HepG2 (cell line): ENCODE measurements at places on chromosomes 6 and 20.
A peak's percentile ranks its signal among the peaks of the same experiment; 100 is the strongest.

DNA sequence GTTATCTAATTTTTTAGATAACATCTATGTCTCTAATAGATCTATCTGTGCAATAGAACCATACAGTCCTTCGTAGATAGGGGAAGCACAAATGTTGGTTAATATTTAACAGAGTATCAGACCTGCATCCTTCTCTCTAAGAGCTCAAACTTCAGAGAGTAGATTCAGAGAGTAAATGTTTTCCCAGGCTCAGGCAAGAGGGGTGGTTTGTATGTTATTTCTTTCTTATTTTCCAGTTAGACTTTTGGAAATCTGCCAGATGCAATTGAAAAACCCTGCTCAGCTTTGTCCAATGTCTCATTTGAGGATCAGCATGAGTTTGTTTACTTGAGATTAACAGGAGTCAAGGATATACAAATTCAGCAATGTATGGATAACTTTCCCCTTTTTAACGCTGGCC is 361.9 kb downstream of the BCKDHB start:
- peak; percentile 86 for DNase-seq

DNA sequence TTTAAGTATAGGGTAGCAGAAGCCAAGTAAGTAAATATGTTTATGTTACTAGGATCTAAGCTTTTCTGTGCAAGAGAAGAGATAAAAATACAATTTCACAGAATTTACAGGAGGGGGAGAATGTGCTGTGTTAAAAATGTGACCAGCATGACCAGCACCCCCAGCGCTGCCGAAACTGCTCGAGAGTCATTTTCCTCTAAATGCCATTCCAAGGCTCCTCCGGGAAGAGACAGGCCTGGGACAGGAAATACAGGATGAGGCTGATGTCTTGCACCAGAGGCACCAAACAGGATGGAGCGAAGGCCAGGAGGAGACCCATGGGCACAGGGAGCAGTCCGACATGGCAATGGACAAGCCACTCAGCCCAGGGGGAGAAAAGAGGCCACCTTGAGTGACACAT is 21.1 kb downstream of the TAF4 start:
- DNase-seq, result no peak

DNA sequence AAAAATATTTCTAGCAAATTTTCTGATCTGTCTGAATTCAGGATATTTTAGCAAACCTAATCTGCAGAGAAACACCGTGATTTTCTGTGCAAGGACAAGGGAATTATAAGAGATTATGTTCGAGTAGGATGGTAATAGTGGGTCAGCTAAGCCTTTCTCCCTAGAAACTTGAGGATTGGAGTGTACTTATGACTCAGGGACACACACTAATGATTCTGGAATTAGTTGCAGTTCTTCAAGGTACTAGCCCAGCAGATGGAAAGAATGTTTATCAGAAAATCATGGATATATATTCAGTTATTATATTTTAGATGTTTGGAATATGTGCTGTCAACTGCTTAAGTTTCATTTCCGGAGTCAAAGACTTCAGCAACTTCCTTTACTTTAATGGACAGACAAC is 177.1 kb upstream of the MAP3K7 start:
- no peak for DNase-seq

DNA sequence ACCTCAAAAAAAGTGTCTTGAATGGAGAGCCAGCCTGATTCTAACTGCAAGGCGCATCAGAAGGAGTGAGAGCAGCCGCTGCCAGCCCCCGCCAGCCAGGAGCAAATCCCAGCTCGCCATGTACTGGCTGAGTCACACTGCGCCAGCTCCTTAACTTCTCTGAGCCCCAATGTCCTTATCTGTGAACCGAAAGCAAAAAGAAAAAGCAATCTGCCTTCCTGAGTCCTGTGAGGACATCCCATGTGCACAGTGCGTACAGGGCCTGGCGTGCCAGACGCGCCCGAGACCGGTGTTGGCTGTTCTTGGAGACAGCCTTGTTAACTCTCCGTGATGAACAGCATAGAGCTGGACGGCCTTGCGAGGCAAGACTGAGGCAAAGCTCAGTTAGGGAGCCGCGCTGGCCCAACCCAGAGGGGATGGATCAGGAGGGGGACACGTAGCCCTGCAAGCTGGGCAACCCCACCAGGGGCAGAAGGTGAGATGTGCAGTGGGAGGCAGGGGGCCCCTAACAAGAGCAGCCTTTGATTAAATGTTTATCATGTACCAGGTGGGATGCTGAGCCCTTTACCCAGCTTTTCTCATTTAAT is 122.7 kb downstream of the AGPAT4 start:
- no peak for DNase-seq

DNA sequence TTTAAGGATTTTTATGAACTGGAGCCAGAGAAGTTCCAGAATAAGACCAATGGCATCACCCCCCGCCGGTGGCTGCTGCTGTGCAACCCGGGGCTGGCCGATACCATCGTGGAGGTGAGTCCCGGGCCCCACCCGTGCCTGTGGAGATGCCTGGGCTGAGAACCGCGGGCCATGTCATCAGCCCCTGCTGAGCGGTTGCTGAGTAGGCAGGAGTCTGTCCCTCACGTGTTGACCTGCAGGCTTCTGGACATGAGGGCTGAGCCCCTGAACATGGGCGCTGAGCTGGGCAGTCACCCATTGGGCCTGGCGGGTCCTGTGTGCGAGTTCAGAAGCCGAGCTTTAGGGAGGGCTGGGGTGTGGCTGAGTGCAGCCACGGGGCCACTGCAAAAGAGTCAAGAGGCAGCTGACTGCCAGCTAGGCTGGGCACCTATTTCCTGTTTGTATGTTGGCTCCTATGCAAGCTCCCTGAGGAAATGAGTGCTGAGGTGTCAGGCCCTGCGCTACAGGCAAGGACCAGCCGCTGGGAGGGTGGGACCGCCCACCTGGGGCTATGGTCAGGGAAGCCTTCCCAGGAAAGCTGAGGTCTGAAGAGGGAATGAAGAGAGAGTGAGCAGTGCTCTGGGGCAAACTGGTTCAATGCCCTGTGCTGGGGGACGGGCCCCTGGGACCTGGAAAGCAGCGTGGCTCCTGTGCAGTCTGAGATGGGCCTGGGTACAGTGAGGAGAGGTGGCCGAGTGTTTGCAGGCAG is 34.3 kb downstream of the PYGB start:
- DNase-seq, result no peak

- DNase-seq, result peak; percentile 10
These were observed 33.6 kb upstream of the HSF2 start for GRCh38 chr6:122365775-122366403.

DNA sequence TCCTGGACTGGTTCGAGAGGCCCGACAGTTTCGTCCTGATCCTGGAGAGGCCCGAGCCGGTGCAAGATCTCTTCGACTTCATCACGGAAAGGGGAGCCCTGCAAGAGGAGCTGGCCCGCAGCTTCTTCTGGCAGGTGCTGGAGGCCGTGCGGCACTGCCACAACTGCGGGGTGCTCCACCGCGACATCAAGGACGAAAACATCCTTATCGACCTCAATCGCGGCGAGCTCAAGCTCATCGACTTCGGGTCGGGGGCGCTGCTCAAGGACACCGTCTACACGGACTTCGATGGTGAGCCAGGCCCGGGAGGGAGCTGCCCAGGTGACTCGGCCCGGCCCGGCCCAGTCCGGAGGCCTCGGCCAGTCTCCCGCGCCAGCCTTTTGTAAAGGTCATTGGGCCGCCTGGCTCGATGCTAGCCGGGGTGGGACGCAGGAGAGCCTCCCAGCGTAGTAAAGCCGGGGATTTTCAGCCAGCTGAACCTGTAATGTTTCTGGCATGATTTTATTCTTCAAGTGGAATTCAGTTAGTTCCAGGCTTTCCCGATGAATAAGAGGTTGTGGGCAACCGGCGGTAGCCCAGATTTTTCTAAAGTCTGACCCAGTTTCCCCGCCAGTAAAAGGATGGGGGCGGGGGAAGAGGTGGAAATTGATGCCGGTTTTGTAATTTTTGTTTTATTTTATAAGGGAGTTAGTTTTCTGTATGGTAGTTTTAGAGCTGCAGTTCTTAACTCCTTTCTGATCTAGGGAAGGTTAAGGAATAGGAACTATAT is 1.4 kb downstream of the PIM1 start:
- DNase-seq, result no peak

DNA sequence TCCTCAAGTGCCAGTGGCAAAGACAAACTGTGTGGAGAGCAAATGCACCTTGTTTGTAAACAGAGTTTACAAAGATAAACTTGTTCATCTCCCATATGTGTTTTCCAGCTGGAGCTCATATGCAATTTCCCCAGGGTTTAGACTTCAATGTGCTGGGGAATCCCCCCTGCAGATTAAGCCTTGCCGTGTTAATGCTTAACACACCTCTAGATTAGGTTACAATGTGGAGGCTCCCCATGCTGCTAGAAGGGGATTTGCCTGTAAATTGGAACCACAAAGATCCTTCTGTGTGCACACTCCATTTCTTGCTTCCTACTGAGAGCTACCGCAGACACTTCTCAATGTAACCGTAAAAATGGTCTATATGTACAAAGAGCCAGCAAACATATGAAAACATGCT is 263.1 kb downstream of the TBX18 start:
- no peak for DNase-seq

DNA sequence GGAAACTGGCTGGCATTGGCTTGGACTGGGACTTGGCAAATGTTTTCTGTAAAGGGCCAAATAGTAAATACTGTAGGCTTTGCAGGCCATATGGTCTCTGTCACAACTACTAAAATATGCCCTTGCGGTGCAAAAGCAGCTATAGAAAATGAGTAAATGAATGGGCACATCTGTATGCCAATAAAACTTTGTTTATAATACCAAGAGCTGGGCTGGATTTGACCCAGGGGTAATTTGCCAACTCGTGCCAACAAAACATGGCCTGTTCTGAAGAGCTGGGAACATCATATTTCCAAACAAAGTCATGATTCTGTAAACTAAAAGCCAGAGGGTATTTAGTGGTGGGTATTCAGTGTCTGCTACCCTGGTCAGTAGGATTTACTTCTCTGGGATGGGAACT is 320.1 kb upstream of the SOX4 start:
- DNase-seq, result no peak

- DNase-seq, result peak; percentile 88
These were observed 11.5 kb downstream of the SDC4 start for GRCh38 chr20:45336530-45337366.

GRCh38 chr20:24117383-24117782 is 128.8 kb upstream of the GGTLC1 start:
- DNase-seq, result no peak

- DNase-seq, result no peak
These were observed 157.9 kb downstream of the BTBD9 start for GRCh38 chr6:38481851-38482250.

GRCh38 chr20:22127587-22127986 is 422.1 kb downstream of the PAX1 start:
- DNase-seq, result no peak

GRCh38 chr6:157181649-157182048 is 141.7 kb downstream of the TMEM242 start:
- DNase-seq, result peak; percentile 10

GRCh38 chr6:7183707-7184106 is 75.9 kb downstream of the RREB1 start:
- DNase-seq, result no peak

DNA sequence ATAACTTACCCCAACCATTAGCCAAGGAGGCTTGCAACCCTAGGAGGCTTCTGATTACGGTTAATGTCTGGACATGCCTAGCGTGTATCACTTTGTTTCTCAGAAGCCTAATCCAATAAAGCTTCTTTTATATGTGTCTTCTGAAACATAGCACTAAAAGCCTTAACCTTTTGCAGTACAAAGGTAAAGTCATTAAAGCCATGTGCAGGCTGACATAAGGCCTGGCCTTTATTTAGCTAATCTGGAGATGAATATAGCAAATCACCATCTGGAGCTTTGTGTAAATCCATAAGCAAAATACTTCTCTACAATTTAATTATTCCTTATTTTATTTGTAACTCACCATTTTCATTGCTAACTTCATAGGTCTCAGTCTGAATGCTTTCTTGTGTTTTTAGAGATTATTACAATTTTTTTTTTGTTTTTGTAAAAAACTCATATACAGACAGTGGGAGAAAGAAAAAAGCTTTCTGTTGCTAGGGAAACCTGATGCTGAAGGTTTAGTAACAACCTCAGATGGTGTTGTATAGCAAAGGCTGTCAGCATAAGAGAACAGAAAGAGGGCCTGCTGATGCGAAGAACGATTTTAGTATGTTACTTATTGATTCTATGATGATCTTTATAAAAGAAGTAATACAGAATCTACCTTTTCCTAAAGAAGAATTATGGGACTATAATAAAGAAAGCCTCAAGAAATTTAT is at the start of gene EYS:
Gene EYS (minus strand): TSS at position 101 of the 701 bp plus-strand sequence. CDS start 211,816 bp downstream, outside the sequence.
- DNase-seq, result no peak

DNA sequence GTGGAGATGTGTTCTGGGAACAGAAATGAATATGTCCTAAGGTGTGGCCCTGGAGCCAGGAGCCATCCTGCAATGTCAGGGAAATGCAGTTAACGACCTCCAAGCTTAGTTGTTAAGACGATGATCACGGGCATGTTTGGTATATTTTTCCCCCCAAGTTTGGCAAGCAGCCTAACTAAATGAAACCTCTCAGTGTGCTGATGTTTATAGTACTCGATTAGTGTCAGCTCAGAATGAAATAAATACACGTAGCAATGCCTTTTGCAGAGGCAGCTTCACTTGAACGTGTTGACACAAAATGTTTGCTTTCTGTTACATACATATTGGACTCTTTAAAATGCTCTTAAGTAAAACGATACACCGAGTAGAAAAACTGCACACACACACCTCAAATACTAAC is 76.2 kb upstream of the OLIG3 start:
- DNase-seq, result peak; percentile 17

GRCh38 chr20:37969949-37970855 is 63.1 kb downstream of the TTI1 start:
- no peak for DNase-seq

DNA sequence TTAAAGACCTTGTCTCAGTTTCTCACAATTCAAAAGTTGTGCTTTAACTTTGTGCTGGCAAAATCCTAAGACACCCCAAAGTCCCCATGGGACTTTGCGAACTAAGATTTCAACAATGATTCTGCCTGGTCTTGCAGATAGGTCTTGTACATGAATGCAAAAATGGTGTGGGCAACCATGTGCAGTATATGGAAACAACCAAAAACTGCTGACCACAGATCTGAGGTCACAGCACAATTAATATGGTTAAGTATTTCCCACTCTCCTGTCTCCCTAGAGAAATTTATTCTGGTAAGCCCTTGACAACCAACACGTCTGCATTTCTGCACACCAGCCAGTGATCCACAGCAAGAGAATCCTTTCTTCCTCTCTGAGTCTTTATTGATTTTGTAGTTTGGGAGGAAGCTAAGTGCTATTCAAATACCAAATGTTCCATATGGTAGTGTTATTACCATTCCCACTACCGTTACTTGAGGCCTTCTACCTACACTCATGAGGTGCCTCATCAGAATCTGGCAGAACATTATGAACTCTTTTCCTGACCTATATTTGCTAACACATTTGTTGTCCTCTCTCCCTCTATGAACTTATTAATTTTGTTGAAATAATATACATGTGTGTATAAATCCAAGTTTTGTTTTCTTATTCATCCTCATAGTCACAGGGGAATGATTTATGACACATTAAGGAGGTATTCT is 178.7 kb downstream of the ATXN1 start:
- DNase-seq, result no peak

GRCh38 chr20:17676942-17677341 is 5.1 kb downstream of the RRBP1 start:
- DNase-seq, result peak; percentile 55

GRCh38 chr6:132887204-132887603 is 72.8 kb downstream of the RPS12 start:
- no peak for DNase-seq
